GM12892 (cell line): ENCODE measurements at places on chromosomes 12 and 14.

DNA sequence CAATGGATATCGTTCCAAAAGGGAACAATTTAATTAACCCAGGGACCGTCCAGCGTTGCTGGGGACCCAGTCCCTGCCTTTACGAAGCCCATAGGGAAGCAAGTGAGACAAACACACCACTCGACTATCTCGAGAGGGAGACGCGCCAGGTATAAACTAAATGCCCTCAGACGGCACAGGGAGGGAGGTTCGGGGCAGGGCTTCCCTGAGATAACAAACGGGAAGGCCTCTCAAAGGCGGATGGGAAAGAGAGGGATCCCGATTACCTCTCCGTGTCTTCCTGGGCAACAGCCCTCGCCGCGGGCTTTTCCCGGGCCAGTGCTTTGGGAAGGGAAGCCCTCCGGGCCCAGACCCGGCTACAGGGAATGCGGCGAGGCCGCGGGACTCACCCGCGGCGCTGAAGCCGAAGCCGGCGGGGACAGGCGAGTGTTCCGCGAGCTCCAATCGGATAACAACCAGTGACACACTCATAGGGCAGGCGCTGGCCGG is 390 bp downstream of the BRAP start:
- no peak for DNase-seq

DNA sequence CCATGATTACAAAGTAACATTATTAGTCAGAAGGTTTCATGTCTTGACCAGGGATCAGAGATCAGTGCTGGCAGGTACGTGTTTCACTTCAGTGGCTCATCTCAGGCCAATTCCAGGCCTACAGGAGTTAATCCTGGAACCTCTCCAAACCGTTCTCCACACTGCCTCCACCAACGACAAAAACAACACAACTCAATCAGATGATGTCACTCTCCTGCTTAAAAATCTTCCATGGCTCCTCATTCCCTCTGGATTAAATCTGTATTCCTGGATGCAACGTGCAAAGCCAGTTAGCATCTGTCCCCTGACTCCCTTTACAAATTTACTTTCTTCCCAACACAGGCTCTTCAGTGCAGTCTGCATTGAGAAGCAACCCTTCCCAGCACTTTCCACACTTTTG is 34.3 kb upstream of the TXNRD1 start:
- DNase-seq, result no peak

- no peak for DNase-seq
These were observed 89.4 kb downstream of the SLC15A4 start for GRCh38 chr12:128734371-128734770.

DNA sequence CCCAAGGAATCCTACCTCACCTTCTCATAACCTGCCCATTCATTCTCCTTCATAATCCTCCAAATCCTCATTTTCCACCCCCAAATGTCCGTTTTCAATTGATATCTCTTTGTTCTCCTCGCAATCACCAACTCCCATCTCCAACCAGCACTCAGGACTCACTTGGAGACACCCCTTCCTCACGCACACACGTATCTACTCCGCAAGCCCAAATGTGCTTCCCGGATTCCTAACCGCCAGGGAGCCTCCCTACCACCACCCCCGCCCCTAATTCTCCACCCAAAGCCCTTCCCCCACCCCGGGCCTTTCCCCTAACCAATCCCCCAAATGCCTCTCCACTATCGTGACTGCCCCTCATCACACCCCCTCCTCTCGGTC is 304 bp downstream of the KCTD10 start:
- no peak for DNase-seq

DNA sequence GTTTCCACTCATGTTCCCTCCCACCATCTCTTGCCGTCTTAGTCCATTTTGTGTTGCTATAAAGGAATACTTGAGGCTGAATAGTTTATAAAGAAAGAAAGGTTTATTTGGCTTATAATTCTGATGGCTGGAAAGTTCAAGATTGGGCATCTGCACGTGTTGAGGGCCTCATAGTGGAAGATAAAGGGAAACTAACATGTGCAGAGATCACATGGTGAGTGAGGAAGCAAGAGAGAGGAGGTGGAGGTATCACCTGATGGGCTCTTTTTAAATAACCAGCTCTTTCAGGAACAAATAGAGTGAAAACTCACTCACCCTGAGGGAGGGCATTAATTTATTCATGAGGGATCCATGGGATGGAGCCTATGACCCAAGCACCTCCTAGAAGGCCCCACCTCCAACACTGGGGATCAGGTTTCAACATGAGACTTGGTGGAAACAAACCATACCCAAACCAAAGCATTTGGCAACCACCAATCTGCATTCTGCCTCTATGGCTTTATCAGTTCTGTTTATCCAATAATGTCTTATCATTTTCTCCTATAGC is 29.5 kb downstream of the MYO1H start:
- DNase-seq, result no peak

GRCh38 chr14:27096091-27096490 is 498.3 kb upstream of the NOVA1 start:
- no peak for DNase-seq

DNA sequence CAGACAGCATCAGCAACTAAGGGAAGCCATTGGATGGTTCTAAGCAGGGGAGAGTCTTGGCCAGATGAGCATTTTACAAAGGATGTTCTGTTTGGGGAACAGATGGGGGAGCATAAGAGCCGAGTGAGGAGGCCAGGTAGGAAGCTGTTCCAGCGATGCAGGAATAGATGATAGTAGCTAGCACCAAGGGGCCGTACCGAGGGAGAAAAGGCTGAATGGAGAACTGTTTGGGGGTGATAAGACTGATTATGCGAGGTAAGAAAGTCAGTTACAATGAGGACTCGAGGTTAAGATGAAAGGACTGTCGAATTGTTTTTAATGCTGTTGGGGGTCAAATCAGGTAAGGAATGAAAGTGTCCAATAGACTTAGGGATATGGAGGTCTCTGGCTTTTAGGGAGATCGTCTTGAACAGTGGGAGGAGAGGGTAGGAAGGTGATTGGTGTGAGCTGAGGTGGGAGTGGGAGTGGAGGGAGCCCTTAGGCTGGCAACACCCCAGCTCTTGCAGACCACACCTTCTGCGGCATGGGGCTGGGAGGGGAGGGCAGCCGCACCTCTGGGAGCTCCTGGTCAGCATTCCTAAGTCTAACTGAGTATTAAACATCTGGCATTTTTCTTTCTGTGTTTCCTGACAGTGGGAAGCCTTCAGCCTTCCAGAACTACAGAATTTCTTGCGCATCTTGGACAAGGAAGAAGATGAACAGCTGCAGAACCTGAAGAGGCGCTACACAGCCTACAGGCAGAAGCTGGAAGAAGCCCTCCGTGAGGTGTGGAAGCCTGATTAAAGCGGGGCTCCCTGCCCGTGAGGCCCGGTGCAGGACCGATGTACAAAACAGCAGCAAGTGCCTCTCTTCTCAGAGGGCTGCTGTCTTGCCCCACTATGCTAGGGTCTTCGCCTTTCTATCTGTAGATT is 64.8 kb downstream of the GNS start:
- no peak for DNase-seq

GRCh38 chr14:78683981-78684380 is 513.8 kb downstream of the NRXN3 start:
- DNase-seq, result no peak

DNA sequence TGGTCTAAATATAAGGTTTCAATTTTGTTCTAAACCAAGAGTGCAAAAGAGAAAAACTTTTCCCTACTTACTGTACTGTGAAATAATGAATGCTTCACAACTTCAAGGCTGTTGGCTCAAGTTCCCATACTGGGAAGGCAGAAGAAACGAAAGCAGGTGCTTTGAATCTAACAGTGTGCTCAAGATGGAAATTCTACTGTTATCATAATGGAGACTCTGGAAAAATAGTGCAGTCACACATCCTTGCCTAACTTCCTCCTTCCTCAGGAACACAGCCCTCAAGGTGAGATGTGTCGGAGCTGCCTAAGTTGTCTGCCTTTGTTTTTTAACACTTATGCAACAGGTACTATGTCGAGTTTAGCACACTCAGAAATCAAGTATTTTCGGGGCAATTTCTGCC is 131.1 kb downstream of the STXBP6 start:
- no peak for DNase-seq

- DNase-seq, result no peak
These were observed 23.0 kb downstream of the ZFHX2 start for GRCh38 chr14:23528555-23528954.

DNA sequence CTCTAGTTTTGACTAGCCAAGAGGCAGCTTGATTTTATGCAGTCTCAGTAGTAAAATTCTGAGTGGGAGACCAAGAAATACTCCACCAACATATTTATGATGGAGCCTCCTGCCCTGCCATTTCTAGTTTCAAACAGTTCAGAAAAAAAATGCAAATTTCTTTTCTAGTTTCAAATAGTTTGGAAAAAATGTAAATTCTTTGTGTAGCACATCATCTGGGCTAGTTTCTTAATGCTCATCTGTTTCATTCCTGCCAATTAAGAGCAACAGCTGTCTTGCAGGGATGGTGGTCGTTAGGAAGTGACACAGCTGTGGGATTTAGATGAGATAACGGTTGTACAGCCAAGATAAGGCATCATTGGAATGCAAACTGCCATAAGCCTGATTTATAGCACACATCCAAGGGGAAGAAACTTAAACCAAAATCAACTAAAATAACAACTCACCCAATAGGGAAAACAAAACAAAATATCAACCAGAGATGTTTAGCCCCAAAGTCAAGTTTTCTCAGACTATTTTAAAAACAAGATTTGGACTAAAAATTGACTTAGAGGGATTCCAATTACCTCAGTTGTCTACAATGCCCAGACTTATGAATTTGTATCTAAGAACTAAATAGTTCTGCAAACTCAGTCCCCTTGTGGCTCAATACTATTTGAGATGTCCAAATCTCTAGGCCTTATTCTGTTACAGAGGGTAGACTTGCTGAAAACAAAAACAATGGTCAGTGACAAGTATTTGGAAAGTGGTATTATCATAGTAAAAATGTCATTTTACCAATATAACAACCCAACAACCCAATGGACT is 291.3 kb upstream of the ATP2B1 start:
- no peak for DNase-seq

DNA sequence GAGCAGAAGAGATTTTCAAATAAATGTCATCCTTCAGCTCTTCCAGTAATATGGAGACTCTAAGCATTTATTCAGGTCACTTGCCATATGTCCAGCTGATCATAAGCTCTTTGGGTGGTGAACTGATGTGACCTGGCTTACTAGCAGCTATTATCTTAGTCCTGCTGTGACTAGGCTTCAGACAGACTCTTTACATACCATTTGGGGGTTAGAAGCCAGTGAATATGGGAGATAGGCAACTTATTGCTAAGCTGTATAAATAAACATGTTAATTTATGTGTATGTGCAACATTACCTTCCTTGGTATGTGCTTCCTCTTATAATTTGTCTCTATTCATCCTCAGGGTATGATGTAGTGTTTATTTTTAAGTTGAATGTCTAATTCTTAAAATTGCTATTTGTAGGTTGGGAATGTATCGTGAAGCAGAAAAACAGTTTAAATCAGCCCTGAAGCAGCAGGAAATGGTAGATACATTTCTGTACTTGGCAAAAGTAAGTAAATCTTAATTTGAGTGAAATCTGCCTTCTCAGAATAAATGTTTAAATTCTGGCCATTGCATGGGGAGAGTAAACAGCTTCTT is 32.4 kb downstream of the TTC8 start:
- DNase-seq, result no peak

DNA sequence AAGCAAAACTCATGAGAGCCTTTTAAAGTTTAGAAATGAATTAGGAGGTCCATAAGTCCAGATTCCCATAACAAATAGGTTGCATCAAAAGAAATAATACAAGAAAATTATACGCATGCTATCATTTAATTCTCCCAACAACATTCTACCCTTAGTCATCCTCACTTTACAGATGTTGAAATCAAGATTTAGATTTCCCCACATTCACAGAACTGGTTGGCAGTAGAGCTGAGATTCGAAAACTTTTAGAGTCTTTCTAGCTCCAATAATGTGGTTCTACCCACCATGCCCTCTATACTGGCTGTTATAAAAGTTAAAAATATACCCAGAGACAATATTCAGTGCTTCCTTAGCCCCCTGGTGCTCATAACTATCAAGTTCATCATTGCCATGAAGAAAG is 56.6 kb upstream of the METAP2 start:
- no peak for DNase-seq

GRCh38 chr14:58587271-58587670 is 50.5 kb upstream of the DACT1 start:
- no peak for DNase-seq

GRCh38 chr12:132438726-132439125 is 51.2 kb upstream of the FBRSL1 start:
- no peak for DNase-seq

DNA sequence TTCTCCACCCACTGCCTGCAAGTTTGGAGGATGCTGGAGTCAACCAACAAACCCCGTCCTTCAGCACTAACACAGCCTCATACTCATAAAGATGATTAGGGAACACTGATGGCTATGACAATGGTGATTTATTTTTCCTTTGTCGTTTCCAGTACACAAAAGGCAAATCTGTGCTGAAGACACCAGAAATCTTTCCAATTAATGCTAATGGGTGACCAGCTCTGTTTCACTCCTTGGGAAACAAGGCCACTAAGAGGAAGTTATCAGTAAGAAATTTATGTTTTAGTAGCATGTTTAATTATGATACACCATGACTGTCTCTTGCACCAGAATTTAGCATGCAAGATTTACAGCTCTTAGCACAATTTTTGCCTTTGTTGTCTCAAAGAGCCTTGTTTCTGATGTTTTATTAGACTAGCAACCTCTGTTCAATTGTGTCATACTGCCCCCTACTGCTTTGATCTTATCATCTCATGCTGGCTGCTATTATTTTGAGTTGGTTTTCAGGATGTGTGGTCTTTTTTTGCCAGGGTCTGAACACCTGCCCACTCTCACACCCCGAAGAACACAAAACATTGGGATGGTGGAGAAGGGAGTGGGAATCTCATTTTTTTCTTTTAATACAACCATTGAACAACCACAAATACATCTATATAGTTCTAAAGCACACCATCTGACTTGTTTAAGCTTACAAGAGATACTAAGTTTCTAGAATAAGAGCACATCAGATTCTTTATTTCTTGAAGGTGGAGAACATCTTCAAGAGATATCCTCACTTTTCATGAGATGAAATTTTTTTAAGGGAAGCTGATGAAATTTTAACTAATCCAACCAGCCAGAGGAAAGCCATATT is 160.9 kb downstream of the SPTSSA start:
- DNase-seq, result no peak

GRCh38 chr12:46775796-46776195 is 50.0 kb downstream of the SLC38A4 start:
- DNase-seq, result no peak

DNA sequence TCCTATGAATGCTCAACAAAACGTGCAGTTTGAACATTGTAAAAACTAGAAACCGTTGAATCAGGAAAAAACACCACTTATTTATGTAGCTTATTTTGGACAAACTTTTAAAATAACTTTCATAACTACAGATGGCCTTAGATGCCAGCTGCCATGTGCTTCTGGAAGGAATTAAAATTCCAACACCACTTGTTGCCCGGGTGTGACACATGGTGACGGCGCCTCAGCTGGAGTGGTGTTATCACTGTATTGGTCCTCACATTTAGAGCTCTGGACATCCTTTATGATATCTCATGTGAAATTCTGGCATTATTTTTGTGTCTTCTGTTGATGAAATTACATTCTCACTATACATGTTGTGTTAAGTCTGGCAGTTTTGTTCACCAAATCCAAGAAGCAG is 211.0 kb downstream of the IPO8 start:
- DNase-seq, result no peak

- DNase-seq, result peak; percentile 5
These were observed 101.2 kb downstream of the EEA1 start for GRCh38 chr12:92827836-92828431.
